ENCODE measurements at places on chromosomes 5 and 9.

DNA sequence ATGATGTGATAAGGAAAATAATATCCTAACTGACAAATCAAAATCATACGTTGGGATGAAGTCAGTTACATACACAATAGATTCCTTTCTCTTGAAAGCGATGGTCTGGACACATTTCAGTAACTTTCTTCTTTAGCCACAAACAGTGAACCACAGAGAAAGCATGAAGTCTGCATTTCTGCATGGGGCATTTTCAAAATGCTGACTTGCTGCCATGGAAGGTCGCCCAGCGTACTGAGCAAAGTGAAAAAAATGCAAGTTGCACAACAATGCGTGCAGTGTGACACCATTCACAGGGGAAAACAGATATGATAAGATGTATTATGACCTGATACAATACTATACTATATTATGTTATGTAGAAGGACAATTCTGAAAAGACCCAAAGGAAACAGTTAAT lies 146.3 kb downstream of the SNX18 start:
- DNase-seq, result no peak

GRCh38 chr5:126909856-126910255 lies 120.5 kb downstream of the MARCHF3 start:
- DNase-seq, result no peak

DNA sequence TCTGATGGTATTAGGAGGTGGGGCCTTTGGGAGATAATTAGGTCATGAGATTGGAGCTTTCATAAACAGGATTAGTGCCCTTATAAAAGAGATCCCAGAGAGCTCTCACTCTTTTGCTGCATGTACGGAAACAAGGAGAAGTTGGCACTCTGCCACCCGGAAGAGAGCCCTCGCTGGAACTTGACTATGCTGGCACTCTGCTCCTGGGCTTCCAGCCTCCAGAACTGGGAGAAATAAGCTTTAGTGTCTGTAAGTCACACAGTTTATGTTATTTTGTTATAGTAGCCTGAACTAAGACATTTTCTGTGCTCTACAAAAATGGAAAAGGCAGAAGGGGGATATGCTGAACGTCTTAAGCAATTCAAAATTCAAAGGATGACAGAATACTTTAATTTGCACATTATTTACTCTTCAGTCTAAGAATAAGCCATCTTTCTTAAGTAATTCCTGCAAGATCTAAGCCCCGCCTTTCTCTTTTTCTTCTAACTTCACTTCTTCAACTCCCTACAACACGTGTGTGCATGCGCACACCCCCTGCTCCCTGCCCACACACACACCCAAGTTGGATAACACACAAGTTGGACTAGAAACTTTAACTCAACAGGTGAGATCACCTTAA lies 17.3 kb downstream of the NFIB start:
- no peak for DNase-seq

DNA sequence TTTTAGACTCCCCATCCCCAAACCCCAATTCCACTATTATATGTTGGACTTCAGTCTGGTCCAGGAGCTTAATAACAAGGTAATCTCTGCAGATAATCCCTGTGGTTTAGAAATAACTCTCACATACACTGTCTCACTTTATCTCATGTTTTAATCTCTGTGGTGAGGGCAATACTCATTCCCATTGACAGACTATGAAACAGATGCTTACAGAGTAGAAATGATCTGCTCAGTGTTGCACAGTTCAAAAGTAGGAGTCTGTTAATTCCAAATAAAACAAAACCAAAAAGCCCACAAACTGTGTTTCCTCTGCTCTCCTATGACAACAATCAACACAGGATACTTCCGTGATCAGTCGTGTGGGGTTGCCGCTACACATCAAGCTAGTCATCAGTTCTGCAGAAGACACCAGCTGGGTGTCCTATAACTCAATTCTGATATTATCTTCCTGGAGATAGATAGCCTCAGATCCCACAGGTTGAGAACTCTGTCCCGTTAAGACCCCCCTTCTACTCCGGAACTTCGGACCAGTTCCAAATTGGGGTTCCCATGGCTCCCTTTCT lies 26.3 kb upstream of the FANCC start:
- DNase-seq, result no peak

- DNase-seq, result no peak
Measured at GRCh38 chr9:16928179-16928945, 57.9 kb upstream of the BNC2 start.
